ENCODE measurements at places on chromosomes 11 and 22.

DNA sequence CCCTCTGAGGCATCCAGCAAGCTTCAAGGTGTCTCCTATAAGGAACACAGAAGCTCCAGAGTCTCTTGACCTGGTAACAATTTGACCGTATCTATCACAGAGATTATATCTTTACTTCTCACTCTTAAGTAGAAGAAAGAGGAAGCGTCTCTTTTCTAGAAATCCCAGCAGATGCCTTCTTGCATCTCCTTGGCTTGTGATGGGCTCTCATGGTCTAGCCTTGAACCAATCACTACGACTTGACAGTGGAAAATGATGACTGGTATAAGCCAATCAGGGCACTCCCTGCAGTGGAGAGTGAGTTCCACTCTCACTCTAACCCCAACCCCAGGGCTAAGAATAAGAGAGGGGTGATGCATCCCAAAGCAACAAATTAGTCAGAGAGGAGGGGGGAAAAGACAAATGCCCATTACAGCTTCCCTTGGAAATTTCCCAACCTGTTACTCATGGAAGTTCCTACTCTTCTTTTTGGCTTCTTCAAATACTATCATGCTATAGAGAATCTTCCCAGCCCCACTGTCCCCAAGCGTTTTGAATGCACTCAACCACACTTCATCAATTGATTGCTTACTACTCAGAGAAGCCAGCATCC, 293.5 kb downstream of the MN1 start:
- DNase-seq: no peak

- peak; percentile 36 for DNase-seq
Observed at GRCh38 chr11:122754553-122755322, 83.6 kb upstream of the CRTAM start.

DNA sequence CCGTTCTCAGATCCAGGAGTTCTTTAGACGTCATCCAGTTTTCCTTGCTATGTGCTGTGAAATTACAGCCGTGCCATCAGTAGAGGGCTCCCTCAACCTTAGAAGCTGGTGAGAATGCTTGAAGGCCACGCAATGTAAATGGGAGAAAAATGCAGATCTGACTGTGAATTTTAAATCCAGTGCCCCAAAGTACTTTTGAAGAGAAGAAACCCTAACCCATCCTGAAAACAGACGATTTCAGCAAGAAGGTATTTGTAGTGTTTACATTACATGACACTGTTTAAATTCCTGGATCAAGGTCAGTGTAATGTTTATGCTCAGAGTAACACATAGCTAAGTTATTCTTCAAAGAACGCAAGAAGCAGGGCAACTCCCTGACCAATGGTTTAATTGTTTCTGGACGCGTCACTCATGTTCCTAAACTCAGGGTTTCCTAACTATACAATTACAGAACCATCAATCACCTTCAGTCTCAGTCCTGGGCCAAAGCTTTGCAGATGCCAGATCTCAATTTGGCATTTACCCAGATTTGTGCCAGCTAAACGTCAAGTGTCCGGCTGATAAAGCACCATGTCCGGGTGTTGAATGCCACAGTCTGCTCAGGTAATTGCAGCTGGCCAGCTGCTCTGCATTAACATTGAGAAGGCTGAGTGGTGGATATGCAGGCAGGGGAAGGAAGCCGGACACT, 38.2 kb downstream of the ADAMTS8 start:
- peak; percentile 69 for DNase-seq

- DNase-seq: no peak
Observed at GRCh38 chr11:77568916-77569675, 20.7 kb upstream of the AQP11 start.

- peak; percentile 7 for DNase-seq
Observed at GRCh38 chr11:1880746-1881441, 10.8 kb downstream of the PRR33 start.

GRCh38 chr11:12174128-12174476, 63.7 kb downstream of the MICAL2 start:
- no peak for DNase-seq

- DNase-seq: peak; percentile 79
Observed at GRCh38 chr11:36258730-36259360, 30.4 kb downstream of the COMMD9 start.

DNA sequence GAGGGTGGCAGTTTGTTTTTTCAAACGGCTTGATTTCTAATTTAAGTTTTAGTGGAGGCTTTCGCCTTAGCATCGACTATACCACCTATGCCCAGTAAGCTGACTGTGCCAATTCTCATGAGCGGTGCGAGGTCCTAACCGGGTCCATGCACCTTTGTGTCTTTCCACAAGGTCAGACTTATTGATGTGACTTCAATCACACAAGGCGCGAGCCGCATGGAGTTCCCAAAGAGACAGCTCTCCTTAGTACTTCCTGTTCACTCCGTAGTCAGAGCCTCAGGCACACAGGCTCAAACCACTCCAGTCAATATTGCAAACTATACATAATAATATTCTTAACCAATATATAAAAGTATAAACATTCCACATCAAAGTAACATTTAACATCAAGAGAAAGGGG, 18.2 kb downstream of the ST14 start:
- DNase-seq: no peak

- no peak for DNase-seq
Observed at GRCh38 chr22:16957781-16958180, 50.2 kb downstream of the GAB4 start.

- DNase-seq: peak; percentile 30
Observed at GRCh38 chr22:44743804-44744211, 8.6 kb upstream of the ARHGAP8 start.

- DNase-seq: peak; percentile 37
Observed at GRCh38 chr11:35650006-35650405, 12.6 kb upstream of the TRIM44 start.

DNA sequence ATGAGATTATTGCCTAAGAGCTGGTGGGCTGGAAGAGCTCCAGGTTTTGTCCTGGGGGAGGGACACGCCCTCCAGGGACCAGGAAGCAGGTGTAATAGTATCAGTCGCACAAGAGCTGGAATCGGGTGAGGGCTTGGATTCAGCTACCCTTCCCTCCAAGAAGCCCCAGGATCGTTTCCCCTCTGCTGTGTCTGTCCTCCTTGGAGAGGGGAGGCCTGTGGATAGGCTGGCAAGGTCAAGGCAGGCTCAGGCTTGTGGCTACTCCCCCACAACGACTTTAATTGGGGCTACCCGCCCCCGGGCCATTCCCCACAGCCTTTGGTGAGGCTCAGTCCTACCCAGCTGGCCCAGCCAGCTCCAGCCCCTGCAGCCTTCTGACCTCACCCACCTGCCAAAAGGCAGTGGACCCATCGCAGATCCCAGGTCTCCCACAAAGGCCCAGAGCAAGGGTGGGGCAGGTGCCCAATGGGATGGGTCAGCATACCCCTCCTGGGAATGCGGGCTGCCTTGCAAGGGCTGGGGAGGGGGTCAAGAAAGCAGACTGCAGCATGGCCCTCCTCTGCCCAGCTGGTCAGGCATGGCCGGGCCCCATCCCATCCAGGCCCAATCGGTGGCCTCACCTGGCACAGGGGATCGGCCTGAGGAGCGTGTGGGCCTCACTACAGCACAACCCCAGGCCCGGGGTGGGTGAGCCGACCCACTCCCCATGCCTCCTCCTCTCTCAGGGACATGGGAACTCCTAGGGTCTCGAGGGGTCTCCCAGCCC, 1.0 kb downstream of the CTSD start:
- no peak for DNase-seq

GRCh38 chr11:111586388-111586831, 15.8 kb upstream of the SIK2 start:
- DNase-seq: peak; percentile 49

DNA sequence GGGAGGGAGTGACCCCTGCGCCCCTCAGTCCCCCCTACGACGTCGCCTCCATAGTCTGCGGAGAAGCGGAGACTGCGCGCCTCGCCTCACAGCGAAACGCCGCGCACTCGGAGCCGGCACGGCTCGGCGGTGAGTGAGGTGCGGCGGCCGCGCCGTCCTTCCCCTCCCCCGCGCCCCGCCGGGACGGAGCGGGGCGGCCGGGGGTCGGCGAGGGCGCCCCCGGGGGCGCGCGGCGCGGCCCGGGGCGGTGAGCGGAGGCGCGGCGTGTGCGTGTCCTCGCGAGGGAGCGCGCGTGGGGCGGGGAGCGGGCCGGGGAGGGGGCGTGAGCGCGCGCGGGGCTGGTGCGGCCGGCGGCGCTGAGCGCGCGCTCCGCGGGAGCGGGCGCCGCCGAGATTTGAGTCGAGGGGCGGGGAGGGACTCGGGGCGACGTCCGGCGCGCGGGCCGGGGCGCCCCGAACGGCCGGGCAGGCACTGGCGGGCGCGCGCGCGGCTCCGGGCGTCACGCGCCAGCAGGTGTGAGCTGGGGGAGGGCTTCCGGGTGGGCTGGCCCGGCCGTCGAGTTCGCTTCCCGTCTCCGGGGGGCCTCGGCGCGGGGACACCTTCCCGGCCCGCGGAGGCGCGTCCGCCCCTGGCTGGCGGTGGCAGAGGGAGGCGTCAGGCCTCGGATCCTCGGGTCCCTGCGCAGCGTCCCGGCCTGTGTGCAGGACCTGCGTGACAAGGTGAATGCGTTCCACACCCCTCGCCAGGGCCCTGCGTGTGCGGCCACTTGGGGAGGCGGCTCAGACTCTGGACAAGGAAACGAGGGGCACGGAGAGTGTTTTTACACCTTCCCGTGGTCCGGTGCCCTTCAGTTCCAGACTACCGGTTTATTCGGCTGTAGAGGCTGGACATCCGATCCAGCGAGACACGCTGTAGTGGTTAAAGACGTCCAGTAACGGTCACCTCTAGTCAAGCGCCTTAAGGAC, 50.4 kb downstream of the FAM83F start:
- DNase-seq: no peak
